ENCODE measurements at places on chromosomes 1 and 21.

DNA sequence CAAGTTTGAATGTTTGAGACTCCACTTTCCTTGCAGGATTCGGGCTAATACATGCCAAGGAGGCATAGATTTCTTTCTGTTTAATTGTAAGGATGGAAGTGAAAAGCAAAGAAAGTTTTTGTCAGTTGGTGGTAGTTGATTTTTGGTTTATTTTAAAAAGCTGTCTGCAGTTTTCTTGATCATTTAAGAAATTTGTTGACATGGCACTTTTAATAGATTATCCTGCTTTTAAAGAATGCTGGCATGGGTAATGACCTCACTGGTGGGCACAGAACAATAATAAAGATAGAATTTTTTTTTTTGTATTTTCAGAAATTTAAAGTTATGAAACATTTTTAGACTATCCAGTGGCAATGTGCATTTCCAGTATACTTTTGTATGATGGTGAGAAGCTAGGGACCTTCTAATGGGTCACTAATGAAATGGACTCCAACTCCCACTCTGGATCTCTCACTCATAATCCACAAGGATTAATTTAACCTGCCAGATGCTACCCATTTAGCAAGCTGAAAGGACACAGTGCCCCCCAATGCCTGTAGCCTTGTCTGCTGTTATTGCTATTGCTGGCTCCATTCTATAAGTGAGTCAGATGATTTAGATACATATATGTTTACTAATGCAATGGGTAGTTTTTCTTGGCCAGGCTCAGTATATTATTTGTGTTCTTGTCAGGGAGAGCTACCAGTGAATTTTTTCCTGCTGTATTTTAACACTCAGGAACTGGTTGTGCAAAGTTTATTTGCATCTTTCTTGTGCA, 190.2 kb upstream of the SGIP1 start:
- no peak for DNase-seq

DNA sequence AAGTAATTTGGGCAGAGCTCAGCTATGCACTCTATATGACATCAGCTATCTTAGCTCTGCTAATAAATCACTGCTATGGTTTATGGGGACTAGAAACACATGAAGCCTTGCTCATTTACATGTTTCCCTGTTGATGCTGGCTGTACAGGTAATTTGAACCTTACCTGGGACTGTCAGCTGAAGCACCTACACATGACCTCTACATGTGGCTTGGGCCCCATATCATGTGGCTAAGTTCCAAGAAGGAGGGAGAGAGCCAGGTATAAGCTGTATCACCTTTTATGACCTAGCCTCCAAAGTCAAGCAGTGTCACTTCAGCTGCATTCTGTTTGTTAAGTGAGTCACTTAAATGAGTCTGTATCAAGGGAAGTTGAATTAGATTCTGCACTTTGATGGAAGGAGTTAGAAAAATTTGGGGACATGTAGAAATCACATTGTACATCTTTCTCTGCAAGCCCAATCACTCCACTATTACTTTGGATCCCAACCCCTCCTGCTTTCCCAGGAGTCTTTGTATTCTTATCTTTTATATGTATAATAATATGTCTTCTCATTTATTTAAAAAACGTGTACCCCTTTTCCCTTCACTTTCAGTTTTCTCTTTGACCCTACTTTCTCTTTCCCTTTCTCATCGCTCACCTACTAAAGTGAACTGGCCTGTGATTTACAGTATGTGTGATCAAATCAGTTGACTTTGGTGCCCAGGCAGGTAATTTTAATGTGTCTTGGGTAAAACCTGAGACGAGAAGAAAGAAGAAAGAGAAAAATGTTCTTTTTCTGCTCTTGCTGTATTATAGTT, 53.4 kb upstream of the PRKACB start:
- DNase-seq: no peak

GRCh38 chr1:155022136-155022926, 11.2 kb downstream of the DCST2 start:
- no peak for DNase-seq

DNA sequence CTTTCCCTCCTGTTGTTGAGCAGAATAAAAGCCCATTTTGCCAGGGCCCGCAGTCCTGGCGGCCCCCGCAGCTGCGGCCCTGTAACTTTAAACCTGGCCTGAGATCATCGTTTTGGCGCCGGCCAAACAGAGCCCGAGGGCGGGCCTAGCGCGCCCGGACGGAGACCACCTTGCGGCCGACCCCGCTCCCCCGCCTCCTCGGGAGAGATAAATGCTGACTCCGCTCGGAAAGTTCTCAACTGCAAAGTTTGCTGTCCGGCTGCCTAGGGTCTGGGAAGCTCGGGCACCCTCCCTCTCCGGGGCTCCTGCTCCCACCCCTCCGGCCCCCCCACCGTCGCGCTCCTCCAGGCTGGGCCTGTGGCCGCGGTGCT, at the start of gene PDPN:
Gene PDPN (plus strand): TSS at position 238 of the 371 bp plus-strand sequence. CDS start 202 bp downstream, outside the sequence.
- no peak for DNase-seq

GRCh38 chr1:109975718-109976117, 8.8 kb upstream of the AHCYL1 start:
- no peak for DNase-seq

GRCh38 chr1:59083946-59084865, 212.7 kb upstream of the FGGY start:
- DNase-seq: no peak

- no peak for DNase-seq
These were observed 51.2 kb downstream of the TPR start for GRCh38 chr1:186323865-186324264.

DNA sequence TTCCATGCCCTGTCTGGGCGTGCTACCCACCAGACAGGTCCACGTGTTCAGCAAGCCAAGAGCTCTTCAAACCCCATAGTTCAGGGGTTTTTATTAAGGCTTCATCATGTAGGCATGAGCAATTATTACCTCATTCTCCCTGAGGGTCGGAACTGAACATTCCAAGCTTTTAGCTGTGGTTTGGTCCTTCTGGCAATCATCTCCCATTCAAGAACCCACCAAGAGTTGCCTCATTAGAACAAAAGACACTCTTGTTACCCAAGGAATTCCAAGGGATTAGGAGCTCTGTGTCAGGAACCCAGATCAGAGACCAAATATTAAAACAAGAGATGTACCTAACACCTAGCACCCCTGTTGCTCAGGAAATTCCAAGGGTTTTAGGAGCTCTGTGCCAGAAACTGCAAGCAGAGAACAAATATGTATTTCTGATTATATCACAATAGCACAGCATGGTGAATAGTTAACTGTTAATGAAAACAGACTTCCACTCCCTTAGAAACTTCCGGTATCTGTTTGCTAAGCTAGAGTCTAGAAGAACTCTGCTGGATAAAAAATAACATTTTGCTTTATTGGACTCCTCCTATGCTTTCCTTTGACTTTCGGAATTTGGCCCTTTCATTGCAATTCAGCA, 201.2 kb upstream of the L1TD1 start:
- DNase-seq: no peak

DNA sequence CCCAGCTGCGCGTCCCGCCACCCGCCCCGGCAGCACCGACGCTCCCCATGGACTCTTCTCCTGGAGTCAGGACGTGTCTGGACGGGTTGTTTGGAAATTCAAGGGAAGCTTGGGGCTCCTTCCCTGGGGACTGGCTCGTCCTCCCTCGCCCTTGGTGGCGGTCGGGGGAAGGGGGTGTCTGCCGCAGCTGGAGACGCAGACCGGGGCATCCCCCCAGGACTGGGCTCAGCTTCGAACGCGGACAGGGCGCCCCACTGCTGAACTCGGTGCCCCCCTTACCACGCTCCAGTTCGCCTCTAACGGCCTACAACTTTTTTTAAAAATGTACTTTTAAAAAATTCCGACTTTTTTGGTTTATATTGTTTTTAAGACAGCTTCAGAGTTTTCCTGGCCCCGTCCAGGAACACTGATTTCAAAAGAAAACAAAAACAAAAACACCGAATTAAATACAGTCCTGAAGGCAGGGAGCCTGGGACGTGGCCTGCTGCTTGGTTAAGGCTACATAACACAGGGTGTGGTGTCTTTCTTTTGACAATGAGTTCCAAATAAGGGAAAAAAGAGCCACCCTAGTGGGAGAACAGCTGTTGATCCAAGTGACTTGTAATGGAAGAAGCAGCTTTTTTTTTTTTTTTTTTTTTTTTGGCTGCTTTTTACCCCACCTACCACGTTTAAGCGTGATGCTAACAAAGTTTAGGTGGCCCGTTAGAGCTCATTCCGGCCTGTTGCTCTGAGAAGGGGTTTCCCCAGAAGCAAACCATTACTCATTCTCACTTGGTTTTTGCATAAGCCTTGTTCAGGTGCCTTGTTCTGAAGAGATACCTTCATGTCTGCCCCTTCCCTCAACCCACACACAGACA, 862 bp upstream of the DIPK1A start:
- DNase-seq: no peak

- DNase-seq: no peak
These were observed 221.8 kb upstream of the PLXNA2 start for GRCh38 chr1:208465786-208466590.

DNA sequence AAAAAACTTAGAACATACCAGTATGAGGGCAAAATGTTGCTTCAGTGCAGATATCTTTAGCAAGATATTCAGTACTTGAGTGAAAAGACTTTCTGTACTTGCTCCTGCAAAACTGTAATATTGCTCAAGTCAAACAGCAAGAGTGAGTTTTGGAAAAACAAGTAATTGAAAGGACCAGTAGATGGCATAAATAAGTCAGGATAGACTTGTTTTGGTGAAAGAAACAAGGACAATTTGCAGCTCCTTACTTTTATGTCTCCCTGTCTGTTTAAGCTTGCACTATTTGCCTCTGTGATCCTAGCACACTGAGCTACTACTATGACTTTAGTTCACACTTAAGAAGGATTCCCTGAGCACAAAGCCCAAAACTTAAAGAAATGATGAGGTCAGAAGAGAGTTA, 39.1 kb downstream of the IFI44 start:
- no peak for DNase-seq

GRCh38 chr1:163094182-163094581, 25.0 kb downstream of the RGS4 start:
- DNase-seq: no peak

Measured in hypothalamus (tissue), 51 donors.